ENCODE measurements at places on chromosomes 3 and 15.

DNA sequence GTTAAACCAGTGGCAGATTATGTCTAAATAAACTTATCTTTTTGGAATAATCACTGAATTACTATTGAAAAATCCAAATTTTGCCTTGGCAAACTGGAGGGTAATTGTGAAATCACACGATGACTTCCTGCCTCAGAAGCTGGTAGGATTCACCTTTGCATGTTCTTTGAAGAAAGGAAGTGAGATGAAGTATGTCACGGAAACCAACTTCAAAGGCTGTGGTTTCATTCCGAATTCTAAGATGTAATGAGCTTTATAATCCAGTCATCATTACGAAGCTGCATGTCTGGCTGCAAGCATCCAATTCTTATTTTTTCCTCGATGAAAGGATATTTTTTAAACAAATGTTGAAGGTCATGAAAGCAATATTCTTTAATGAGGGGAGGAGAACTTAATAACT is 15.0 kb upstream of the ZBED2 start:
- DNase-seq: no peak

DNA sequence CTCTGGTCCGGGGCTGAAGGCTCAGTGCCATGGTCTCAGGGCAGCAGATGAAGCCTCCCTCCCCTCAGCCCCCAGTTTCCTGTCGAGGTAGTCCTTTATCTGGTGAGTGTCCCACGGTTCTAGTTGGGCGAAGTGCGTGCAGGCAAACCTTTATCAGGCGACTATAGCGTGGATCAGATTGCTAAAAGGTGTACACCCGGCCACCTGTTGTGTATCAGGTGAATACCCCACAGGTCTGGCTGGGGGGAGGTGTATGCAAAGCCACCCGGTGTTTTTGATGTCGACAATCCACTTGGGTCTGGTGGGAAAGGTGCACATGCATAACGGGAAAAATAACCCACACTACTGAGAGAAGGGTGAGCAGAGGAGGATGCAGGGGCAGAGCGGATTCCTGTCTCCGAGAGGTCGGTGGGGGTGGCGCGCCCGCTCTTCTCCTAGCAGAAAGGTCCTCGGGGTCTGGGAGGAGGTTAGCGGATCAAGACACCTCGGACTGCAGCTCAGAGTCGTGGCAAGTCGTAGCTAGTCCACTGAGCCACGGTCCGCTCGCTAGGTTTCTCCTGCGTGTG is 507 bp downstream of the SLC12A6 start:
- no peak for DNase-seq

- no peak for DNase-seq
These were observed 17.5 kb downstream of the IL1RAP start for GRCh38 chr3:190531406-190531805.

DNA sequence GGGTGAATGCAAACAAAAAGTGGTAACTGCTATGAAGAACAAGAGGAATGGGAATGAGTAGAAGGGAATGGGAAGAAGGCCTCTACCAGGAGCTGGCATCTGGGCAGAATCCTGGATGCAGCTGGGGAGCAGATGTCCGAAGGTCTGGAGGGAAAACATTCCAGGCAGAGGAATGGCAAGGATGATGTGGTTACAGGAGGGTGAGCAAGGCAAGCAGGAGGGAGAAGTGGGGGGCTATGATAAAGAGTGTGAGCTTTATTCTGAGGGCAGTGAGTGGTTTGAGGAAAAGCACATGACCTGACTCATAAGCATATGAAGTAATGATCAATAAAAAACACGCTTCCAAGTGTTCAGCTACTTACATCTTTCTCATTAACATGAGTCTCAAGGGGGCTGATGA is 17.1 kb downstream of the SKIC8 start:
- DNase-seq: no peak

GRCh38 chr3:126418661-126419131 is 24.0 kb downstream of the CFAP100 start:
- no peak for DNase-seq

- no peak for DNase-seq
These were observed 48.9 kb downstream of the DLG1 start for GRCh38 chr3:197249542-197249941.

GRCh38 chr3:89289574-89290190 is 182.3 kb downstream of the EPHA3 start:
- DNase-seq: no peak

- no peak for DNase-seq
These were observed 10.2 kb downstream of the MRPS22 start for GRCh38 chr3:139353920-139354556.

- DNase-seq: no peak
These were observed 3.8 kb downstream of the RBP2 start for GRCh38 chr3:139472380-139473010.

GRCh38 chr3:159082519-159082918 is 280.7 kb downstream of the MFSD1 start:
- DNase-seq: no peak

DNA sequence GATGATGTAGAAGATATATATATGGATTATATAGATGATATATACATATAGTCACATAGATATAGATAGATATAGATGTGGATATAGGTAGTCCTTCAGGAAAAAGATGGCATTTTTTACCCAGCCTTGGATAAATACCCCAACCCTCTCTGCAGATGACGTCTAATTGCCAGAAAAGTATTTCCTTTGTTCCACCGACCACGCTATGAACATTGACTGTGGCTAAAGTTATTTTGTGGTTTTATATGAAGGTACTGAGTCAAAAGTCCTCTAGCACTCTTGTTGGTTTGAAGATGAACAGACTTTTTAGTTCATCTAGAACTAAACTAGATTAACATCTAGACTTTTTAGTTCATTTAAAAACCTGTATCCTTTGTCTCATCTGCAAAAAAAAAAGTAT is 207.7 kb downstream of the PLOD2 start:
- no peak for DNase-seq

DNA sequence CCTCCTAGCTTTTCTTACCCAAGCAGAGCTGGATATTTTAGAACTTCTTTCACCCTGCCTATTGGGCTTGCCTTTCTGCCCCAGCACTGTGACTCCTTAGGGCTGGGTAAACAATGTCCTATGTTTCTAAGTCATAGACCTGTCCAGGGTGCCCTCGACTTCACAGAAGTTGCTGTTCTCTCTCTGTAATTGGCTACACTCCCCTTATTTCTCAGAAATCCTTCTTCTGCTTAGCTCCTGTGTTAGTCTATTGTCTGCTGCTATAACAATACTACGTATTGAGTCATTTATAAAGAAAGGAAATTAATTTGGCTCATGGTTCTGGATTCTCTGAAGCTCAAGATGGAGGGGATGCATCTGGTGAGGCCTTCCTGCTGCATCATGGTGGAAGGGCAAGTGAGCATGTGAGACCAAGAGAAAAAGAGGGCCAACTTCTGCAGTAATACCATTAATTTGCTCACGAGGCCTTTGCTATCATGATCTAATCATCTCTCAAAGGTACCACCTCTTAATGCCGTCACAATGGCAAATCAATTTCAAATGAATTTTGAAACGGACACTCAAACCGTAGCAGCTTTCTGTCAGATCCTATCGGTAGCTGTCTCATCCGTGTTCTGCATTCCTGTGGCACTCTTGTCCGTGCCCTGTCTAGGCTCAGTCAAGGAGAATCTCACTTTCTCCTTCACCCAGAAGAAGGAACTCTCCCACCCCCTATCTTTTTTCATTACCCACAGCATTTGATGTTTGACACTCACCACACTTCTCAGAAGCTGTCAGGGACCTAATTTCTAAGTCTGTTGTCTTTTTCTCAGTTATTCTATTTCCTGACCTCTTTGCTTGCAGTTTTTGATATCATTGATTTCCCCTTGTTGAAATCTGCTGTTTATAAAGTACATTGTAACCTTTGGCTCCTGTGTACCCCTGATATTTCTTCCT is 22.3 kb upstream of the GPR171 start:
- no peak for DNase-seq

GRCh38 chr3:154022606-154023005 is 98.6 kb upstream of the ARHGEF26 start:
- no peak for DNase-seq

GRCh38 chr3:141644931-141645330 is 93.2 kb upstream of the RNF7 start:
- peak; percentile 87 for DNase-seq
